A549 (cell line): ENCODE measurements at places on chromosomes 16 and 17. TPM values are rescaled to one million over a fixed set of nuclear protein-coding genes. Genes with fewer than 3 reads are reported as not detected.

The CHTF8 gene
- 72.5 to 82.7 TPM (median 78.7 TPM) in 3 replicates for polyA plus RNA-seq

The TEX14 gene
- 0.03 to 0.08 TPM (median 0.04 TPM) in 3 replicates for polyA plus RNA-seq

The HEATR9 gene
- polyA plus RNA-seq, result not detected in 3 replicates

The KANSL1 gene
- polyA plus RNA-seq, result 21.4 to 26.0 TPM (median 22.6 TPM) in 3 replicates

The SIRT7 gene
- polyA plus RNA-seq, result 34.0 to 35.2 TPM (median 34.8 TPM) in 3 replicates

- no peak for DNase-seq
These were observed 10.9 kb downstream of the CTRB2 start for GRCh38 chr16:75195811-75196790.

GRCh38 chr17:55301521-55302406, 37.0 kb downstream of the HLF start:
- no peak for DNase-seq

DNA sequence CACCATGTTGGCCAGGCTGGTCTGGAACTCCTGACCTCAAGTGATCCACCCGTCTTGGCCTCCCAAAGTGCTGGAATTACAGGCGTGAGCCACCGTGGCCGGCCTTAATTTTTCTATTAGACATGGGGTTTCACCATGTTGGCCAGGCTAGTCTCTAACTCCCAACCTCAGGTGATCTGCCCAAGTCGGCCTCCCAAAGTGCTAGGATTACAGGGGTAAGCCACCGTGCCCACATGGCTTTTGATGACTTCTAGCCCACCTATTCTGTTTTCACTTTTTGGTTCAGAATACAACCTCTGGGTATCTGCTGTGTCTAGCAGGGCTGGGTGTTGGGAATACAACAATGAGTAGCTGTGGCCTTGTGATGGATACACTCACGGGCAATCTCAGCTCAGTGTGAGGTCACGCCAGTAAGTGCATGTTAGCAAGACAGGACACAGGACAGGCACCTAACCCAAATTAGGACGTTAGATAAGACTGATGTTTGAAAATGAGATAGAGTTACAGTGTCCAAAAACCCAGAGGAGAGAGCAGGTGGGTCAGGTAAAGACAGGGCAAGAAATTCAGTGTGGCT, 14.1 kb upstream of the YWHAE start:
- no peak for DNase-seq

DNA sequence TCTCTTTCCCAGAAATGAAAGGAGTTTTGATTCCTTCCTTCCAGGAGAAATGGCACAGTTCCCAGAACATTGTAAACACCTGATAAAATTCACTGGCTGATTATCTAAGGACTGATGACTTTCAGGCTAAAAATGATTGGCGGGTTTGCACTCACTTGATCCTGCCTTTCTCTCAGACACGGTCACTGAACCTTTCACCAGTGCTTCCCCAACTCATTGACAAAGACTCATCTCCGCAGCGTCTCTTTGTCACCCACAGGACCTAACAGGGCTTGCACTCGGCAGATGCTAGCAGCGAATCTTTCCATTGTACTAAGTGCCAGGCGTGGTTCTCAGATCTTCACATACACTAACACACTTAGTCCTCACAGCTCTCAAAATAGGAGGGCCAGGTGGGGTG, 7.3 kb upstream of the DHRS7C start:
- no peak for DNase-seq

- no peak for DNase-seq
These were observed 335.9 kb upstream of the TNRC6C start for GRCh38 chr17:77622647-77623046.

DNA sequence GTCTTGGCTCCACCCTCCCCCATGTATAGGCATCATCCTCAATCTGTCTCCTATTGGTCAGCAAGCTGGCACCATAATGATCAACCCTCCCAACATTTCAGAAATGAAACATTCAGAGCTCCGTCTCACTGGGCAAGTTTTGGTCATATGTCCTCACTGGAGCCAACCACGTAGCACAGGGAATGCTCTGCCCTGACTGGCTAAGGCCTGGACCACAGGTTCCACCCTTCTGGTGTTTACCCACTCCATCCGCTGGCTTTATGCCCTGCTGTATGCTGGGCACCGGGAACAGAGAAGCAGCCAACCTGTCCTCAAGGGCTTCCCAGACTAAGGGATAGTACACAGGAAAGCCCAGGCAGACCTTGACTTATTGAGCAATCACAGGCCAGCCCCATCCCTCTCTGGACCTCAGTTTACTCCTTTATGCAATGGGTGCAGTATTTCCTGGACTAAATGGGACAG, 20.5 kb downstream of the MYO15A start:
- no peak for DNase-seq

- no peak for DNase-seq
These were observed 5.3 kb downstream of the TMEM114 start for GRCh38 chr16:8585041-8585440.

- no peak for DNase-seq
These were observed 27.7 kb downstream of the UNK start for GRCh38 chr17:75812096-75813013.

DNA sequence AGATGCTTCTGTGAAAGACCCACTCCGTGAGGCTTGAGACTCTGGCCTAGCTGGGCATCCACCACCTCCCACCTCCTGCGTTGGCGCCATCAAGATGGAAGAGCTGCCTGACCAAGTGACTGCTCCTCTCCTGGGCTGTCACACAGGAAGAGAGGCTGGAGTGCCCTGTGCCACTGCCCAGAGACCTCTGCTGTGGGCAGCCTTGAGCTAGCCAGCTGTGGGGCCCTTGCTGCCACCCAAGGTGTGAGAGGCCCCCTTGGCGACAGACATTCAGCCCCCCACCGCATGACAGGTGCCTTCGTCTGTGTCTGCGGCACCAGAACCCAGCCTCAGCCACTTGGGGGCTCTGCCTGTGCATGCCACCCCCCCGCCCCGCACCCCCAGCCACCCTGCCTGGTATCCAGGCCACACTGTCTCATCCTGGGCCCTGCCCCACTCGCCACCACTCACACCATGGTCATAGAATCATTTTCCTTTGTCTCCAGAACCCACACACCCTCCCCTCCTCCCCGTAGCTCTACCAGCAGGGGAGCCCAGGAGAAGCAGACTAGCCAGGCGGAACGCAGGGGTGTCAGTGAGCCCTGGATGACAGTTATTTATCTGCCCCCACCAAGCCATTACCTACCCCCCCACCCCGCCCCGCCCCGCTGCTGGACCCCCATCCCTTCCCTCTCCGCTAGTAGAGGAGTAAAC, 120.9 kb upstream of the LHX1 start:
- no peak for DNase-seq

- DNase-seq, result no peak
These were observed 59.3 kb downstream of the KLHDC4 start for GRCh38 chr16:87706278-87707000.

DNA sequence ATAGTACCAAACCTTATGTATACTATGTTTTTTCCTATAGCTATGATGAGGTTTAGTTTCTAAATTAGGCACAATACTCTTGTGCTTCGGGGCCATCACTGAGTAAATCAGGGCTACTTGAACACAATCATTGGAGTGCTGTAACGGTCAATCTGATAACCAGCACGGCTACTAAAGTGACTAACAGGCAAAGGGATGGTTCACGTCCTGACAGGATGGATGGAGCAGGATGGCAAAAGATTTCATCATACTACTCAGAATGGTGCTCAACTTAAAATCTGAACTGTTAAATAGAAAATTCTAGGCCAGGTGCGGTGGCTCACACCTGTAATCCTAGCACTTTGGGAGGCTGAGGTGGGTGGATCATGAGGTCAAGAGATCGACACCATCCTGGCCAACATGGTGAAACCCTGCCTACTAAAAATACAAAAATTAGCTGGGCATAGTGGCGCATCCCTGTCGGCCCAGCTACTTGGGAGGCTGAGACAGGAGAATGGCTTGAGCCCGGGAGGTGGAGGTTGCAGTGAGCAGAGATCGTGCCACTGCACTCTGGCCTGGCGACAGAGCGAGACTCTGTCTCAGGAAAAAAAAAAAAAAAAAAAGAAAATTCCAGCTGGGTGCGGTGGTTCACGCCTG, 7.0 kb downstream of the TUFM start:
- DNase-seq, result no peak

GRCh38 chr17:32780721-32781120, 96.2 kb downstream of the MYO1D start:
- no peak for DNase-seq

- no peak for DNase-seq
These were observed 19.7 kb upstream of the C17orf107 start for GRCh38 chr17:4879601-4880000.

DNA sequence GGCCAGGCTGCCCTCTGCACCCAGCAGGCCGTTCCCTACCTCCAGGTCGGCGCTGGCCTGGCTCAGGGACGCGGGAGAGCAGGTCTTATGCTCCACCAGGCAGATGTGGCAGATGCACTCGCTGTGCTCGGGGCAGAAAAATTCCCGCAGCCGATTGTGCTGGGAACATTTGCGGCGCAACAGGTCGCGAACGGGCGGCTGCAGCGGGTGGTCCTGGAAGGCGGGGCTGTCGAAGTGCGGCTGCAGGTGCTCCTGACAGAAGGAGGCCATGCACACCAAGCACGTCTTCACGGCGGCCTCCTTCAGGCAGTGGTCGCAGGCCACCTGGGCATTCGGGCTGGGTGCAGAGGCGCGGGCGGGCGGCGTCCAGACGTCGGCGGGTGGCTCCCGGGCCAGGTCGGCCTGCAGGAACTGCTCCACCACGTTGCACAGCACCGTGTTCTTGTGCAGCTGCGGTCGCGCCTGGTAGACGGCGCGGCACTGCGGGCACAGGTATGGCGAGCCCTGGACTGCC, 439 bp downstream of the TRIM25 start:
- DNase-seq, result no peak
